ENCODE measurements at places on chromosomes 5 and 9.

GRCh38 chr9:125659954-125660353, 47.1 kb downstream of the MAPKAP1 start:
- peak; percentile 20 for DNase-seq

DNA sequence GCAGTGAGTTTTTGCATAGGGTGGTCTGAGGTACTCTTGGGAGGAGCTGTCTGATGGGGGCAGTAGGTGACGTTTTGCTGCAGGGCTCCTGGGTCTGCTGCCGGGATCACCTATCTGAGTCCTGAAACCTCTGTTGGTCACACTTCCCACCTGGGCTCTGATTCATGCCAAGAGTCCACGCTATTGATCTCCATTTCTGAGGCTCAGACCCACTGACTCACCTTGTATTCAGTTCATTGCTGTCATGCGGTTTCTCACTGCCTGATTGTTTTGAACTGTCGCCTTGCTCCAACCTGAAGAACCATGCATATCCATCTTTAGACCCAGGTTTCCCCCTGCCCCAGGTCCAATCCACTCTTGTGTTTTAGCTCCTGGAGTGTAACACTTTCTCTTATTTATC, 101.3 kb downstream of the NPR3 start:
- no peak for DNase-seq

DNA sequence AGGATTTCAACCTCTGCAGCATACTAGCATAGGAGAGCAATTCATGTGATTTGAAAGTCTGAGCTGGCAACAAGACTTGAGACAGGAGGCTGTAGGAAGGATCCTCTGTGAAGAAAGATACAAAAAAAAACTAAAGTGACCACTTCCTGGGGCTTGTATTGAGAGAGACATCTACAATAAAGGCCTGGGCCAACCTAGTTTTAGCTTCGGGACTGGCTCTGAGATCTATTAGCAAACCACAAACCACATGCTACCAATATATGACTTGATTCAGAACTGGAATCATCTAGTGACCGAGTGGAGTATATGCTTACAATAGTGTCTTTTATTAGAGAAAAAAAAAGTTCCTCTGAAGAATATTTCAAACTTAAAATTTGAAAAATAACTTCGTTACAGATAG, 1448.9 kb upstream of the CDH6 start:
- no peak for DNase-seq

DNA sequence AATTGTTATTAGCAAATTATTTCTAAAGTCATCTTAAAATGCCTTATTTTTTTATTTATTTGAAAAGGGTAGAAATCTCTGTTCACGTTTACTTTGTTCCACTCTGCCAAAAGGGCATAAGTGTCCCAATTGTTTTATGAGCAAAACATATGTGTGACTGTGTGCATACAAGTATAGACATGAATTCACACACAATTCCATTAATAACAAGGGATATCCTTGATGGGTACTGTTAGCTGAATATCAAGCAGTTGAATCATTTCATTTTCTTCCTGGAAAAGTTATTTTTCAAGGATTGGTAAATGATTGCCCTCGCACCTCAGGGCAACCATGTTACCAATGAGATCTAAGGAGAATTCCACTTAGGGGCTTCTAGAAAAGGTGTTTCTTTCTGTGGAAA, 92.1 kb upstream of the TAF11L2 start:
- no peak for DNase-seq

DNA sequence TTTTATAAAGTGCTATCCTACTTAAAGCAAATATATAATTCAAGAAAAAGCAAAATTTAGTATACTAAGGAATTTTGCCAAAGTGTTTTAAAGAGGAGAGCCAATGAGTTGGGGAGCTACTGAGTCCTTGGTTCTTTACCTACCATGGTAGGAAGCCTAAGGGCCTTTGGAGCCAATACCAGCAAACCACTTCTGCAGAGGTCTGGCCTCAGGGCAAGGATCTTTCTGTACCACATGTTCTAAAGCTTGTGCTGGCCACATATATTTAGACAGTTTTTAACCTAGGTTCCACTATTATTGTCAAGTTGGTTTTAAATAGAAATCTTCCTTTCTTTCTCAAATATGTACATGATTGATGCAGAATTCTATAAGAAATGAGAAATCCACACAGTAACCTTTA, 172.3 kb upstream of the NREP start:
- no peak for DNase-seq

- DNase-seq: peak; percentile 83
Measured at GRCh38 chr9:33466565-33467495, 6.9 kb downstream of the NOL6 start.

DNA sequence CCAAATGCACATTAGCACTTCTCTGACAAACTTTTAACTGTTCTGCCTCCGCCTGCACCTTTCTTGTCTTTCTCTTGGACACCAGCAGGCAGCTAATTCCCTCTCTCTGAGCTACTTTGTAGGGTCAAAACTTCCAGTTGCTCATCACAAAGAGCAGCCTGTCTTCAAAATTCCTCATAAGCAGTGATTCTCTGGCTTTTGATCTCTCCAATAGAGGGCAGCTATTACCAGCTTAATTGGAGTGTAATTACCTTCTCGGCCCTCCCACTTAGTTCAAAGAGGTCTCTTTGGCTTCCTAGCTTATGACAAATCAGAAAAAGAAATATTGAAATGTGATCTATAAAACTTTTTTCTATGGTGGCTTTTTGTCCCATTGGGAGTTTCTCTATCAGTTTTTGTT, 43.6 kb upstream of the RAD23B start:
- no peak for DNase-seq

- no peak for DNase-seq
Measured at GRCh38 chr5:176779537-176779936, 30.8 kb upstream of the UNC5A start.

- DNase-seq: no peak
Measured at GRCh38 chr5:165620394-165620793, 2115.0 kb downstream of the MAT2B start.

DNA sequence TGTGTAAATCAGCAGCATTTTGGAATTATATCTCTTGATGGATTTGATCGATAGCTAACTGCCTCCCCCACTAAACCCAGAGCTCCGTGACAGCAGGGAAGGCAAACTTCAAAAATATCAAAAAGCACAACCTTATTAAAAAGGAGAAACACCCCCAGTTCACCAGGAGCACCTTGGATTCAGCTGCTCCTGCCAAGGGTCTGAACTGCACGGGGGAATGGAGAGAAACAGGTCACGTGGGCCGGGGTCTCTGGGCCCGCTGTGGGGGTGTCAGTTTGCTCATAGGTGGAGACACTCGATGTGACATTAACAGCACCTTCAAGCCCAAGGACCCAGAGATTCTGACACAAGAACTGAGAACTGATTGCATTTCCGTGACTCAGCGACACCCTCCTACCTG, 1.1 kb upstream of the SLC34A1 start:
- DNase-seq: no peak

DNA sequence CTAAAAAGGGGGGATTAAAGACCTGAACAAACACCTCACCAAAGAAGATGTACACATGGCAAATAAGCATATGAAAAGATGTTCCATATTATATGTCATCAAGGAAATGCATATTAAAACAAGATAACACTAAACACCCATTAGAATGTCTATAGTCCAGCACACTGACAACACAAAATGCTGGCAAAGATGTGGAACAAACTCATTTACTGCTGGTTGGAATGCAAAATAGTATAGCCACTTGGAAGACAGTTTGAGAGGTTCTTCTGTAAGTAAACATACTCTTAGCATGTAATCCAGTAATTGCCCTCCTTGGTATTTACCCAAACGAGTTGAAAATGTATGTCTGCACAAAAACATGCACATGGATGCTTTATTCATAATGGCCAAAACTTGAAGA, 73.6 kb downstream of the RGMB start:
- no peak for DNase-seq

DNA sequence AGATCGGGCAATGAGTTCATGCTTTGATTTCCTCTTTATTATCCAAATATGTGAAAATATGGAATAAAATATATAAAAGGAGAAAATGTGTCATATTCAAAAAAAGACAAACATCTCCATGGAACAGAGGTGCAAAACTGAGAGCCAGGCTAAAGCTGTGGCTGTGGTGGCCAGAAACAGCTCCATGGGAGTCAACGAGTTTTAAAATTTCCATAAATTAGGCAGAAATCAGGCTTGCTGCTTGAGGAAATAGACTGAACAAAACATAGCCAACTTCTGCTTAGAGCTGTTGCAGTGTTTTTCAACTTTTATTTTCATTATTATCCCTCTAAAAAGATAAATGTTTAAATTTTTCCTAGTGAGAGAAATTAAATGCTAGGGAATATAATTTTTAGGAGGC, 110.8 kb upstream of the SLC30A5 start:
- DNase-seq: no peak

DNA sequence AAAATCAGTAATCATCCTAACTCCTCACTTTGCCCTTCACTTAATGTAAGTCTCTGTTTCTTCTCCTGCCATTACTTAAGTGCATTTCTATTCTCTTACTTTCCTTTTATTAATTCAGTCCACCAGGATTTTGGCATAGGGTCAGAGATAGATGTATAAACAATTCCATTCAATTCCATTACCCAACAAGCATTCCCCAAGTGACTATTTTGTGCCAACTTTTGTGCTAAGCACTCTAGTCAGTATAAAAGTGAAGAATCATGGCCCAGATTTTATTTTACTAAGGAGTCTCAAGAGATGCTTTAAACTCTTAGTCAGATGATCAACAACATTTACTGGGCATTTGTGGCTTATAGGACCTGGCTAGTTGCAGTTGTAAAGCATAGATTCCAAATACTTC, 159.3 kb downstream of the DMAC1 start:
- no peak for DNase-seq

GRCh38 chr9:137366445-137366810, 56.5 kb downstream of the EXD3 start:
- no peak for DNase-seq

GRCh38 chr5:98314292-98314691, 459.2 kb upstream of the RGMB start:
- DNase-seq: no peak

DNA sequence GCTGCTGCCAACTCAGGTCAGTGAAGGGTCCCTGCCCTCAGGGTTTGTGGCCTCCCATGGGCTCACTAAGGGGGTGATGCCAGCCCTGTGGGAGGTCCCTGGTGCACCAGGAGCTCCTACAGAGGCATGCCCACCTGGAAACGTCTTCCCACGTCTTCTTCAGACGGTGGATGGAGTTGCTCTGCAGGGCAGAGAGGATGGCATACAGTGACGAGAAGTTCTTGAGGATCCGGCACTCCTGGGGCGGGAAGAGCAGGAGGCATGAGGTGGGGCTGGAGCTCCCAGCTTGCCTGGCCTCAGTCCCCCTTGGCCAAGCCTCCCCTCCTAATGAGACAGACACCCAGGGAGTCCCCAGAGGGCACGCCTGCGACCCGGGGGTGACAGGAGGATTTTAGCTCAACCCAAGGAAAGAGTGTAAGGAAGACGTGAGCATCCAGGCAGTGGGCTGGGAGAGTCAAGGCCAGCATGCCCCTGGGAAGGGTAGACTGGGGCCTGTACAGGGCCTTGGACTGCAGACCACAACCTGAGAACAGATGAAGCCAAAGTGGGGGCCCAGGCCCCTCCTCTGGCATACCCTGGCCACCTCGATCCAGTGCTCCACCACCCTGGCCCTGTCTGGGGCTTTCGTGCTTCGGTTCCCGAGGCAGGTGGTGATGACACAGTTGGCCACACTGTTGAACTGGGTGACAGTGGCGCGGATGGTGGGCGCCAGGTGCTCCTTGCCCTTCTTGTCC, 14.4 kb downstream of the RALGDS start:
- DNase-seq: no peak

DNA sequence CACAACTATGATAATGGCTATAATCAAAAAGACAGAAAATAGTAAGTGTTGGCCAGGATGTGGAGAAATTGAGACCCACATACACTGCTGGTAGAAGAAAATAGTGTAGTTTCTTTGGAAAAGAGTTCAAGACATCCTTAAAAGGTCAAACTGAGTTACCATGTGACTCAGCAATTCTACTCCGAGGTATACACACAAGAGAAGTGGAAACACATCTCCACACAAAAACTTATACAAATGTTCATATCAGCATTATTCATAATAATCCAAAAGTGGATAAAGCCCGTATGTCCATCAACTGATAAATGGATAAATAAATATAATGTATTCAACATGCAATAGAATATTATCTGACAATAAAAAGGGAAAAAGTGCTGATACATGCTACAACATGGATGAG, 532.2 kb downstream of the NR2F1-AS1 start:
- DNase-seq: no peak

DNA sequence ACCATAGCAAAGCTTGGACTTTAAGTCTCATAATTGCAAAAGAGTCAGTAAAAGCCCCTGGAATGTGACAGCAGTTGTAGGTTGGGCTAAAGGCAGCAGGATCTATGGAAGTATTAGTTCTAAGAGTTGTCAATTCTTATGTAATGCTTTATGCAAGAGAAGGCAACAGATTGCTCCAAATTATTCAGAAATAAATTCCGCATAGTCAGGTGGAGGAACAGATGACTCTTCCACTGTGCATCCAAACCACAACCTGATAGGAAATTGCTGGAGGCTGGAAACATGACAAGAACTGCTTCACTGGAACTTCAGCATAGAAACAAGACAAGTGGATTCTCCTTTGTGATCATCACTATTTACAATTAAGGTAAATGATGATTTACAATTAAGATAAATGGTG, 101.0 kb downstream of the STARD4 start:
- no peak for DNase-seq

GRCh38 chr9:33366979-33367480, 35.3 kb downstream of the AQP7 start:
- no peak for DNase-seq

GRCh38 chr9:116151966-116152381, 1.6 kb upstream of the PAPPA start:
- DNase-seq: no peak

- DNase-seq: no peak
Measured at GRCh38 chr9:16602494-16602893, 268.0 kb downstream of the BNC2 start.

- no peak for DNase-seq
Measured at GRCh38 chr5:18526792-18527405, 892.6 kb downstream of the TAF11L14 start.

- DNase-seq: no peak
Measured at GRCh38 chr5:41722359-41722950, 147.8 kb downstream of the OXCT1 start.

- no peak for DNase-seq
Measured at GRCh38 chr5:172194985-172195774, 1.2 kb downstream of the EFCAB9 start.

DNA sequence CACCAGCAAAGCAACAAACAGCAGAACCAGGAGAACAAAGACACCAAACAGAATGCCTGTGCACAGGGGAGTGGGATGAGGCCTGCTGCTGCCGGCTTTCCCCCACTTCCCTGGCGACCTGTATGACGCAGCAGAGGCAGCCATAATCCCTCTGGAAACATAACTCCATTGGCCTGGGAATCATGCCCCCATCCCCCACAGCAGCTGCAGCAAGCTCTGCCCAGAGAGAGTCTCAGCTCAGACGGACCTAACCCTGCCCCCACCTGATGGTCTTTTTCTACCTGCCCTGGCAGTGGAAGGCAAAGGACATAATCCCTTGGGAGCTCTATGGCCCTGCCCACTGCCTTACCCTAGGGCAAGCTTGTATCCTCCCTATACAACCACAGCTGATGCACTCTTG, 81.8 kb upstream of the FANCC start:
- DNase-seq: no peak

GRCh38 chr9:136719195-136719880, 7.0 kb downstream of the DIPK1B start:
- DNase-seq: no peak

Data from GM10248 (cell line).